ENCODE measurements at places on chromosomes 7 and 10.

DNA sequence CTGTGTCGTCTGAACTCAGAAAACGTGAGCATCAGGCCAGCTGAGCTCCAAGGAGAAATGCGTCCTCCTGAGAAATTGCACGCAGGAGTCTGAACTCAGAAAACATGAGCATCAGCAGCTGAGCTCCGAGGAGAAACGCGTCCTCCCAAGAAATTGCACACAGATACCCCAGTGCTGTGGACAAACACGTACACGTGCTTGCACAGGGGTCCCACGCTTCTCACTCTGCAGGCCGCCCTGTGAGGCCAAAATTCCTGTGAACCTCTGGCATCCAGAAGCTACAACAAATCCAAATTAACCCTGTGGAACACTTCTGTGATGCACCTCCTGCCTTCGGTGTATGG lies 133.8 kb downstream of the WDR37 start:
- no peak for DNase-seq

- no peak for DNase-seq
Measured at GRCh38 chr7:80488851-80489370, 23.0 kb downstream of the GNAT3 start.

GRCh38 chr10:24958721-24959381 lies 6.4 kb upstream of the PRTFDC1 start:
- DNase-seq = no peak

- no peak for DNase-seq
Measured at GRCh38 chr10:116690356-116691322, 51.7 kb downstream of the HSPA12A start.

DNA sequence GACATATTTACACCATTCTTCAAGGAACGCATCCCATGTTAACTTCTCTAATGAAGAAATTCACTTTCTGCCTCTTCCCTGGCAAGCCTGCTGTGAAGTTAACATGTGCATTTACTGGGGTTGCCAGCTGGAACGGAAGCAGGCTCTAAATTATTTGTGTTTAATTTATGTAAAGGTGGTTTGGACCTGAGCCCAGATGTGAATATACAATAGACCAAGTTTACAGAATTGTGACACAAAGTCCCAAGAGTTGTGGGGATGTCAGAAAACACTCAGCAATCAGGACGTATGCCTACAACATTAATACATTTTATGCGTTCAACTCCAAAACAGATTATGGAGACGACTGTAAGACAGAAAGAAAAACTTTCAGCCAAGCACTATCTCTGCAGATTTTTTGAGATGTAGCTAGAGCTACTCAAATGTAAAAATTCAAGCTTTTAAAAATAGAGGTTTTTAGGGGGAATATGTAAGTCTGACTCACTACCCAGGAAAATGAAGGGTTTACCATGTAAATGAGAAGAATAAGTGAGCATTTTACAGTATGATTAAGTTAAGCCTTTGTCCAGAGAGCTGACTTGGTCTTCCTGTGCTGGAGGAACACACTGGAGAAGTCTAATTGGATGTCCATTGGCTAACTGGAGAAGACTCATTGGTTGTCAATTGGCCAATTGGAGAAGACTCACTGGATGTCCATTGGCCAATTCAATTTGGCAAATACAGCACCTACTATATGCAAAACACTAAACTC lies 19.5 kb downstream of the NRP1 start:
- no peak for DNase-seq

- DNase-seq = peak; percentile 11
Measured at GRCh38 chr7:47179812-47180515, 401.9 kb downstream of the TNS3 start.

- no peak for DNase-seq
Measured at GRCh38 chr7:2526659-2527504, 7.3 kb downstream of the LFNG start.

DNA sequence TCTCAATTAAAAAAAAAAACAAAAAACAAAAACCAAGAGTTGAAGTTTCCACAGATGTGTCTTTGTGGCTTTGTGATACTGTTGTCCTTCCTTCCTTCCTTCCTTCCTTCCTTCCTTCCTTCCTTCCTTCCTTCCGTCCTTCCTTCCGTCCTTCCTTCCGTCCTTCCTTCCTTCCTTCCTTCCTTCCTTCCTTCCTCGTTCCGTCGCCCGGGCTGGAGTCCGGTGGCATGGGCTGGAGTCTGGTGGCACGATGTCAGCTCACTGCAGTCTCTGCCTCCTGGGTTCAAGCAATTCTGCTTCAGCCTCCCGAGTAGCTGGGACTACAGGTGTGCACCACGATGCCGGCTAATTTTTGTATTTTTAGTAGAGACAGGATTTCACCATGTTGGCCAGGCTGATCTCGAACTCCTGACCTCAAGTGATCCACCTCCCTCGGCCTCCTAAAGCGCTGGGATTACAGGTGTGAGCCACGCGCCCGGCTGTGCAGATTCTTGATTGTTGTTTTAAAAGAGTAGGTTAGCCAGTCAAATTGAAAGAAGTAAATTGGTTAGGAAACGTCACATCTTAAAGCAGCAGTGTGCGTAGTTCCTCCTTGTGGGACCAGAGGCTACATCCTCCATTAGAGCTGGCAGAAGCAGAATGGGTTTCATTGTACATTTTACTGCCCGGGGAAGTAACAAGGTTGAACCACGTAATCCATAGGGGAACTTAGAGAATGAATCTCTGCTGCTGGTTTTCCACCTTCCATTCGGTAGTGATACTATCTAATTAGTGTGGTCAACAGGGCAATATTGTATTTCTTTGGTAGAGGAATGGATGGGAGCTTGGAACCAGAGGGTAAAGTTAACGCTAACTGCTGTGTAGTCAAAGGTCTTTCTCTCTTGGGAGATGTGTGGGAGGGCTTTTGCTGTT lies 20.6 kb downstream of the DNAJB6 start:
- no peak for DNase-seq

GRCh38 chr7:33979807-33980355 lies 74.5 kb downstream of the BMPER start:
- no peak for DNase-seq

DNA sequence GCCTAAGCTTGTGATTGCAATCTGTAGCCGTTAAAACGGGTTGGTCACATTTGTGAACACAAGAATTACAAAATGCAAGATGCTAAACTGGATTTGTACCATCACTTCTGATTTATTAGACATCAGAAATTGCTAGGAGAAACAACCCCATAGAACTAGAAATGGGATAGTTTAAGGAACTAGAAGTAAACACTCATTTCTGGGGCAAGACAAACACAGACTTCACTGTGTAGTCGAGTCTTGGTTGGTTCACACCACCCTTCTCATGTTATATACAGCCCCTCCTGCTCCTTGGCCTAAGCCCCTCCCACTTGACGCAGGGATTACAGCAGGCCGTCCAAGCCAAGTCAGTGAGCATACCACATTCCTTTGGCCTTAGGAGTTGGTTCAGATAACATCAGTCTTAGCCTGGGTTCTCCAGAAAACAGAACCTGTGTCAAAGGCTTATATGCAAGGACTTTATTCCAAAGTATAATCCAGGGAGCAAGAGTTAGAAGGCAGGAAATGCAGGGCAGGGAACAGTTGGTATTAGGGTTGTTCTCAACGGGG lies 2.0 kb upstream of the NRAP start:
- DNase-seq = no peak

- DNase-seq = no peak
Measured at GRCh38 chr7:50612704-50613103, 47.5 kb upstream of the DDC start.

- DNase-seq = no peak
Measured at GRCh38 chr10:34908481-34908880, 93.4 kb upstream of the PARD3 start.

GRCh38 chr7:137862358-137862757 lies 15.6 kb upstream of the DGKI start:
- DNase-seq = no peak

GRCh38 chr7:9945131-9945530 lies 1028.5 kb upstream of the PHF14 start:
- DNase-seq = no peak

- no peak for DNase-seq
Measured at GRCh38 chr7:144827621-144828020, 8.2 kb downstream of the TPK1 start.

DNA sequence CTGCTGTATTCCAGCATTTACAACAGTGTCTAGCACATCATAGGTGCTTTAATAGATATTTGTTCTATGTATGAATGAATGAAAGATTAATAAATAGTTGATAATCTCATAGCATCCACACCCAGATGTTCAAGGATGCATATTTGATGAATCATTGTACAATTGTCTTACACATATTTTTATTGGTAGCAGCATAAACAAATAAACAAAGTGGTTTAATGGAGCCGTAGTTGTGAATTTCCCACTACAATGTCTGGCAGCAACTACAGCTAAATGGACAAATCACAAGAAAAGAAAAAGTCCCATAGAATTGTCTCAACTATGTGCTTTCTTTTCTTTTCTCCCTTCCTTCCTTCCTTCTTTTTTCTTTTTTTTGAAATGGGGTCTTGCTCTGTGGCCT lies 150.8 kb downstream of the NRP1 start:
- no peak for DNase-seq

GRCh38 chr10:74936577-74937265 lies 110.3 kb downstream of the KAT6B start:
- DNase-seq = no peak

DNA sequence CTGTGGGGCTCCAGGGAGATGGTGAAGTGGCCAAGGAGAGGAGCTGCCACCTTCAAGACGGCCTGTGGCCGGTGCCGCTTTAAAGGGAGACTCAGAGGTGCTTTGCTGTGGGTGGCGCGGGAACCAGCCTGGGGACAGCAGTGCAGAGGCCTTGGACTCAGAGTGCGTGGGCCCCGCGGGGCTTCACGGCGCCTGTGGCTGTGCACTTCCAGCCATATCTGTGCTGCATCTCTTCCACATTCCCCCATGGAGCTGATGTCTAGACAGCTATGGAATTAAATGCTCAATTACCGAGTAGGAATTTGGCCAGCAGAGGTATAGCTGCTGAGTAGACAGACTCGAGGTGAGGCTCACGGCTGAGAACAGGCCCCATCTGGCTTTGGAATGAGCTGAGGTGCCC lies 41.7 kb downstream of the HTRA1 start:
- DNase-seq = no peak

GRCh38 chr7:112225006-112225405 lies 18.5 kb downstream of the ZNF277 start:
- DNase-seq = no peak

DNA sequence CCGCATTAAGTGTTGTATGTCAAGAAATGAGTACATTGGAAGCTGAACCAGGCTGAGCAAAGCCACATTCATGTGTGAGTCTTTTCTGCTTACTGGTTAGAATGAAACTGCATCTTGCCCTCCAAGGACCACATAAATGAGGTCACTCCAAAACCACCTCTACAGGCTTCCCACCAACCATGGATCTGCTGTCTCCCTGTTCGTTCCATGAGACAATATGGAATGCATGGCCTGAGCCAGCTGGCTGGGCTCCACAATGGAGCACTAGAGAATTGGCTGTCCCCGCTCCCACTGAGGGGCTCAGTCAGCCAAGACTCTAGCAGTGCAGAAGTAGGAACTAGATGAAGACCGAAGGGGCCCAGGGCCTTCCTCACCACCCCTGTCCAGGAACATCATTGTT lies 120.8 kb downstream of the TNS3 start:
- no peak for DNase-seq

- DNase-seq = no peak
Measured at GRCh38 chr7:48118041-48118440, 29.0 kb downstream of the UPP1 start.

DNA sequence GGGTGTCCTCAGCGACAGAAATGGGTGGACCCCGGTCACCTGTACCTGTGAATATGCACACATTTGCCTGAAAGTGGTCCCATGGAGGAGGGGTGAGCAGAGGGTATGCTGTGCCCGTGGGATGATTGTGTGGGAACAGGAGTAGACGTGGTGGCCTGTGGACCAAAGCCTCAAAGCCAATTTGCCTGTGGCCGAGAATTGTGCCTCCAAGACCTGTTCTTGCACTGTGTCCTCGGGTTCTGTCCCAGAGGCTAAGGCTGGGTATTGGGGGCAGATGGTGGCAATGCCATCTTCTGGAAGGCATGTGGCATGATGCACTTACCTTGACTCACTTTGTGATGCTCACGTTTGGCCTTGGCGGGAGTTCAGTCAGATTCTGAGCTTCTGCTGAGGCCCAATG lies 351.0 kb downstream of the TCERG1L start:
- DNase-seq = no peak

Measured in NCI-H1048 (cell line).